NCI-H2171 treated with DMSO at 0.1 percent for 48 hours (cell line): ENCODE measurements at places on chromosomes 11 and 22.

- DNase-seq = no peak
Observed at GRCh38 chr11:404551-405264, 10.1 kb downstream of the SIGIRR start.

GRCh38 chr11:128886406-128887124 lies 4.6 kb upstream of the KCNJ5 start:
- peak; percentile 19 for DNase-seq

- peak; percentile 98 for DNase-seq
Observed at GRCh38 chr11:72308226-72309073, 64.5 kb upstream of the PHOX2A start.

GRCh38 chr11:43943931-43944751 lies 1.7 kb downstream of the C11orf96 start:
- peak; percentile 47 for DNase-seq

GRCh38 chr11:84825106-84825660 lies 802.0 kb downstream of the DLG2 start:
- no peak for DNase-seq

- DNase-seq = no peak
Observed at GRCh38 chr11:119307219-119307618, 9.7 kb downstream of the MCAM start.

- DNase-seq = no peak
Observed at GRCh38 chr11:117544130-117544800, 216.6 kb downstream of the CEP164 start.

DNA sequence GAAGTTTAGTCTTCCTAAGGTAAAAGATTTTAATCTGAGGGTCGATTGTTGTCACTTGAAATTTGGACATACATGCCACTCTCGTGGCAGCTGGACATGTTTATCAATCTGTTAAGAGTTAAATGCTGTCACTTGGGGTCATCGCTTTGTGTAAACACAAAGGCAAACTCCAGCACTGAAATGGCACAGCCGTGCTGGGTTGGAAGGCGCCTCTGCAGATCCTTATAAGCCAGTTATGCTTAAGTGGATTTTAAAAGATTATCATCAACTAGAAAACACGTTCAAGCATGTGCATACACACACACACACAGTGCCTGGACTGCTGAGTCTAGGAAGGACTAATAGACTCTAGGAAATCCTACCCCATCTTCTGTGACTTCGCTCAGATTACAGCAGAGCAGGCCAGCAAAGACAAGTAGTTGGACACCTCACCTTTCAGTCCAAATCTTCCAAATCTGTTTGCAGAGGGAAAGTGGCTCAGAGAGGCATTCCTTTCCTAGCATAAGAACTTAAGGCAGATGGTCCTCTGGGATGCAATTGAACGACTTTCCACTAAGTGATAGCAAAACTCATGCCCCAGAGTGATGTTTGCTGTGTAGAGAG lies 83.7 kb downstream of the CACNG2 start:
- DNase-seq = peak; percentile 12

DNA sequence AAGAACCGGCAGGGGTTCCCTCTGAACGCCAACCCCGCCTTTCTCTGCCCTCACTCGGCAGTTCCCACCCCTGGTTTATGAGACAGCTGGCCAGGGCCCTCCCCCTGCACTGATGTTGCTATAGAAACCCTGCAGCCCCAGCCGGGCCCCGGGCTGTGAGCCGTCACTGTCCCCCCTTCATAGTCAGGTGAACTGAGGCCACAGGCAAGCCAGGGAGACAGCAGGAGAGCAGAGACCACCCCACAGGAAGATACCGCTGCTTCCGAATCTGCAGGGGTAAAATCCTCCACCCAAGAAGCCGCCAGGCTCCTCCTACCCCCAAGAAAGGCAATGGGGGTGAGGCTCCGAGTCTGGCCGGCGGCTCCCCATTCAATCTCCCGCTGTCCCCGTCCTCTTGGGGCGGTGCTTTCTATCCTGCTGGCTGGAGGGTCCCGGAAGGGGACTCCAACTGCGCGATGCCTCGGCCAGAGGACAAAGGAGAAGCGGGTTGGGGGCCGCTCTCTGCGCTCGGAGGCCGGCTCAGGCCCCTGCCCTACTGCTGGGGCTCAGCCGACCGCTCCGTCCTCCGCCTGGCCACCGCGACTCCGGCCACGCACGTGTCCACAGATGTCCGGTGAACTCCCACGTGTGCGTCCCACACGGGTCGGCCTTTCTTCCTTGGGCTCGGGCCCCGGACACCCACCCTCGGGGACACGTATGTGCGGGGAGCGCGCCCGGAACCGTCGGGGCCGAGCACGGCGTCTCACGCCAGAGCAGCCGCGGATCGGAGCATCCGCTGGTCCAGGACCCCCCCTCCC lies 587 bp downstream of the SLC25A22 start:
- peak; percentile 87 for DNase-seq

DNA sequence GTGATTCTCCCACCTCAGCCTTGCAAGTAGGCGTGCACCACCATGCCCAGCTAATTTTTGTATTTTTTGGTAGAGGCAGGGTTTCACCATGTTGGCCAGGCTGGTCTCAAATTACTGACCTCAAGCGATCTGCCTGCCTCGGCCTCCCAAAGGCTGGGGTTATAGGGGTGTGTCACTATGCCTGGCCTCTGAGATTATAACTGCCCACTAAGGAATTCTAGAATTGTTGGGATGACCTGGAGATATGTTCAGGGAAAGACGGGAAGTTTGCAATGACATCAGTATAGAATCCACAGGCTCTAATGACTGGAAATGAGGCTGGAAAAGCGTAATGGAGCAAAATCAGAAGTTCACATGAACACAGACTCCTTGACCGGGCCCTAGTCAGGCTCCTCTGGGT lies 62.2 kb downstream of the CLMP start:
- DNase-seq = no peak

- no peak for DNase-seq
Observed at GRCh38 chr11:74412733-74413359, 14.6 kb upstream of the PGM2L1 start.

DNA sequence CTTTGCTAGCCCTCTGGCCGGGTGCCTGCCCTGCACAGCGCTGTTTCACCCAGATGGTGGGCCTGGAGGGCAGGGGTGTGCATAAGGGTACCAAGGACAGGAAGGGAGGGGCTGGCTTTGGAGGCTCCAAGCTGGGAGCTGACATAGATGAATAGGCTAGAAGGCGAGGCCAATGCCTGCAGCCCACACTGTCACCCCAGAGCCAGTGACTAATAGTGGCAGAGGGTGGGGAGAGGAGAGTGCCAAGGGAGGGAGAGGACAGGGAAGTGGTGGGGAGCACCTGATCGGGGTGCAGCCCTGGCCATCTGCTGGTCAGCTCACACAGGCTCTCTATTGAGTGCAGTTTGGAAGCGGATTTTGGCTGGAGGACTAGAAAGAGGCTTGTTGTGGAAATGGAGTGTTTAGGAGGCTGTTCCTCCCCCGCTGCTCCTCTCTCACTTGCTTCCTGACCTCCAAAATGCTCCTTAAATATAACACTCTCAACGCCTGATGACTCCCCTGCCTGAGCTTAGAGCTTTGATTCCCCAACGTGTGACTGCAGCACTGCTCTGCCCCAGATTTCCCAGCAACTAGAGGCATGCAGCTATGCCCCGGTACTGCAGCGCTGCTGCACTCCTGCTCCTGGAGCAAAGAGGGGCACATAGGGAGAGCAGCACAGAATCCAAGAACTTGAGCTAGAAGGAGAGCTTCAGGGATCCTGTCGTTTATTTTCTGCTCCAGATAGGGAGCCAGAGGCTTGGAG lies 89.2 kb downstream of the GRAMD1B start:
- DNase-seq = no peak

DNA sequence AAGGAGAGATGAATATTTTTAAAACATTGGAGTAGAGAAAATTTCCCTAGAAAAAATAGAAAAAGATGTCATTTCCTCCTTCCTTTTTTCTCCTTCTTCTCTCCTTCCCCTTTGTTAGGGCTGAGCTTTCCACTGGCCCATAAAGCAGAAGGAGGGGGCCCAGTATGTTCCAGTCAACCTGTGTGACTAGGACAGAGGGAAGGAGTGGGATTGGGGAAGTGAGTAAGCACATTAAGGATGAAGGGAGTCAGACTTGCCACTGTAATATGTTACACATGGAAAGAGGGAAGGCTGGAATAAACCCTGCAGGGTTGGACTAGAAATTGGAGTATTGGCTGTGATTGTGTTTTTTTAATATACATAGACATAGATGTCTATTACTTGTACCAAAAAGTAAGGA lies 20.1 kb upstream of the SPINDOC start:
- no peak for DNase-seq

DNA sequence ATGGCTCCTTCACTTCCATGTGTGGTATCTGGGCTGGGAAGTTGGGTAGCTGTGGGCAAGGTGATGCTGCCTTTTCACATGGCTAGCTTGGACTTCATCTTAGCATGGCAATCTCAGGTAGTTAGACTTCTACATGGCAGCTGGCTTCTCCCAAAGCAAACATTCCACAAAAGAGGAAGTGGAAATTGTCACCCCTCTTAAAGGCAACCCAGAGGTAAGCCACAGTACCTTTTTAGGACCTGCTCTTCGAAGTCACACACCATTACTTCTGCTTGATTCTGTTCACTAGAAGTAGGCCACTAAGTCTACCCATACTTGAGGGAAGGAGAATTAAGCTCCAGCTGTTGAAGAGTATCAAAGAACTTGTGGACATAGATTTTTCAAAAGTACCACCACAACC lies 25.9 kb downstream of the TUG1 start:
- DNase-seq = no peak

DNA sequence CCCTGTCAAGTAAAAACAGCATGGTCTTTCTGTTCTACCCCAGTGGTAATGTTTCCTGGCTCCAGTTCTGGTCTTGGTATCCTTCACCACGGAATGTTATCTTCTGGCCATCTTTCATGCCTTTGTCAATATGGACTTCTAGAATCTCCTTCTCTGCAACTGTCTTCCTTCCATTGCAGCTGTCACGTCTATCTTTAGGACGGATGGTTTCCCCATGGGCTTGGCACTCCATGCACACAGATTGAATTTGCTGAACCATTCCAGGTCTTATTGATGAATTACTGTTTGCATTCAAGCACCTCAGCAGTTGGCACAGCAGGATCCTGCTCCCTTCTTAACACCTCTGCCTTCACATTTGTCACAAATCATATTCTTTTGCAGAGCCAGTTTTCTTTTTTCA lies 44.9 kb upstream of the SLC25A18 start:
- peak; percentile 25 for DNase-seq

- no peak for DNase-seq
Observed at GRCh38 chr11:119181677-119182412, 3.4 kb upstream of the NHERF4 start.

DNA sequence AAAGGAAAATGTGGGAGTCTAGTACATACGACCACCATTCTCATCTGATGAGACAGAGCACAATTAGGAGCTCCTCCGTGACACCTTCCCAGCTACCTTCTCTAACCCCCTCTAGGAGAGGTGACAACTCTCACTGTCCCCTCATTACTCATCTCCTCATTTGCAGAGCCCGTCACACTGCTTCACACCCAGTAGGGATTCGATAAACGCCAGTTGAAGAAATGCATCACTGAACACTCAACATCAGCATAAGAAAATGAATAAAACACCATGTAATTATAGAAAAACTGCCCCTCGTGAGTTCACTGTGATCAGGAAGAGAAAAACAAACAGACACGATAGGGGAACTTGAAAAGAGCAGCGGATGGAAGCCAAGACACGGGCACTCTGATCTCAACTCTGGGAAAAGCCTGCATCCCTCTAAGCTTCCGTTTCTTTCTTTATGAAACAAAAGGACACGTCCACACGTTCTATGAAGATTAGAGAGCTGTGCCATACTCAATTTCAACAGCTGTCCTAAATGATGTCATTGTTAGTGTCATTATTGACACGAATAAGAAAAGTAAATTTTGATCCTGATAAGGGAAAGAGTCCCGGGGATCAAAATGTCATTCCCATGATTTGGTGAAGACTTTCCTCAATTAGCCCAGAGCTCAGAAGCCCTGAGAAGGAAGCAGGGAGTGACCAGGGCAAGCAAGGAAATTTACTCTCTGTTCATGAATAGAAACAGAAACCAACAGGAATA lies 356.9 kb downstream of the LARGE1 start:
- no peak for DNase-seq

GRCh38 chr11:1449490-1450243 lies 36.9 kb downstream of the MOB2 start:
- no peak for DNase-seq

- no peak for DNase-seq
Observed at GRCh38 chr11:102843489-102843888, at the start of gene MMP3. MMP3 (minus strand) TSS chr11:102843609; CDS start chr11:102843546, 63 bp downstream.

GRCh38 chr11:129230006-129230405 lies 37.9 kb upstream of the ARHGAP32 start:
- DNase-seq = no peak

DNA sequence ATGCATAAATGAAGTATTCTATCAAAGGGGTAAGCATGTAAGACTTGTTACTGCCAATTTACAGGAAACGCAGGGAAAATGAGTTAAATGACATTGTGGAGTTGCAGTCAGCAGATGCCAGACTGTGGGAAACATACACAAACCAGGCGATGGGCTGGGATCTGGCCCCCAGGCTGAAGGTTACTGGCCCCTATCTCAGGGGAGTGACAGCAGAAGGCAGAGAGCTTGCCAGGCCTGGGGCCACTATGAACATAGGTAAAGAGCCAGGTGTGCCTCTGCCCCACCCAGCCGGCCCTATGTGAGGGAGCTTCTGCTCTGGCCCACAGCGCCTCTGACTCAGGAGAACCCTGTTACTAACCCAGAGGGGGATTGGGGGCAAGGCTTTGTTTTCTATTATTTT lies 26.1 kb upstream of the SLC25A1 start:
- DNase-seq = no peak

DNA sequence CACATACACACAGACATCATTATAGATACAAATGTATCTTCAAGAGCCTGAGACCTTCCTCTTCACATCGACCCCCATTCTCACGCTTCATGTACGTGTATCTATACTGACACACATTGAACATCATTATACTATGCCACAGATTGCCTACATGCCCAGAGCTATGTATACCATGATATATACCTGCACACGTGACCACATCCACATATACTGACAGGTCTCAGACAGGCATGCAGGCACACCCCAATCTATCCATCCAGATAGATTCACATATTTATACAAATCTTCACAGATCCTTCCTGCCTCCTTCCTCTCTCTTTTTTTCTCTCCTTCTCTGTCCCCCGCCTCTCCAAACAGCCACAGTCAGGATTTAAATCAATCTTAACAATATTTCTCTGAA lies 140.1 kb downstream of the CEP164 start:
- DNase-seq = no peak

DNA sequence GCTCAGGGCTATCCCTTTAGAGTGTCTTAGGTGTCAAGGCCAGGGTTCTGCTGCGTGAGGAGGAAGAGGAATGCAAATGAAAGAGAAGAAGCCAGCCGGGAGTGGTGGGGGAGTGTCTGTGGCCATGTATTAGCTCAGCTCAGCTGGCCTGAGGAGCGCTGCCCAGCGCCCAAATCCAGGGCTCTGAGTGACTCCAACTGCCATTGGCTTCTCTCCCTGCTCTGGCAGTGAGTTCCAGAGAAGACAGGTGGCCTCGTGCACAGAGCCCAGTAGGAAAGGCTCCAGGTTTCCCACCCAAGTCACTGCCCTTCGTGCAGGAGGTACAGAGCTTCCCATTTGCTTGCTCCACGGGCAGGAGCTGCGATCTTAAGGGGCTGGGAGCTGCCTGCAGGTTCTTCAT lies 302.0 kb downstream of the KIRREL3 start:
- DNase-seq = no peak

- no peak for DNase-seq
Observed at GRCh38 chr11:1358286-1358685, 31.4 kb upstream of the BRSK2 start.
